ENCODE measurements at places on chromosomes 2 and 18. TPM values are rescaled to one million over a fixed set of nuclear protein-coding genes. Genes with fewer than 3 reads are reported as not detected.

DNA sequence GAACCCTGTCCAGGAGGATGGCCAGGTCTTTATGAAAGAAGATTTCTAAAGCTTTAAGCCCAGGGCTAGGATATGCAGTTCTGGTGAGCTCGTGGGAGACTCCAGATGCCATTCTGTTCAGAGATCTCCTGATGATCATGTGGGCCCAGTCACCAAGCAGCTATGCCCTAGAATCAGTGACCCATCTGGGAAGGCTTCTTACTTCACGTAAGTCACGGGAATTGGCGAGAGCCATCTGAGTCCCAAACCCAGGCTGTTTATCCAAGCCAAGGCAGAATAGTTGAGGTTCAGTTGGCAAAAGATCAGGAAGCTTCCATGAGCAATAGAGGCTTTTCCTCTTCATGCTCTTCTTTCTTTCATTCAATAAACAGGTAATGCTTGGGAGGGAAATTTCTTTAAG, 23.9 kb downstream of the ANTXR1 start:
- H3K4me3 ChIP-seq, result no peak overlapping the region
- no peaks in the 10 kb centered on the region for H3K36me3 ChIP-seq

DNA sequence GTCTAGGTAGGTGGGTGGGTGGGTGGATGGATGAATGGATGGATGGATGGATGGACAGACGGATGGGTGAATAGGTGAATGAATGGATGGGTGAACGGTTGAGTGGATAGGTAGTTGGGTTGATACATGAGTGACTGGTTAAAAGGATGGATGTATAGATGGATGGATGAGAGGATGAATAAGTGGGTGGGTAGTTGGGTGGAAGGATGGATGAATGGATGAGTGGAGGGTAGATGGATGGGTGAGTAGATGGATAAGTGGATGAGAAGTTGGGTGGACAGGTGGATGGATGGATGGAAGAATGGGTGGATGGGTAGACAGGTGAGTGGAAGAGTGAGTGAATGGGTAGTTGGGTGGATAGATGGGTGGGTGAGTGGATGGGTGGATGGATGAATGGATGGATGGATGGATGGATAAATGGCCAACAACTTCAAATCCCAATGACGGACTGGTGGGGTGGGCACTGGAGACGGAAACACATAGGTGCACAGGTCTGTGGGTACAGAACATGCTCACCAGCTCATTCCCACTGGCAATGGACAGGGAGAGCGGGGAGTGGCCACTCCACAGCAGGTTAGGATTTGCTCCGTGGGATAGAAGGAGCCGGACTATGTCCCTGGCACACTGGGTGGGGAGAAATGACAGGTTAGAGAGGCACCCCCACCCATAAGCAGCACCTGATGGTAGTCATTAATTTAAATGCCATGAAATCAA, 48.8 kb downstream of the ANKMY1 start:
- no peaks in the 10 kb centered on the region for H3K27me3 ChIP-seq
- DNase-seq, result no peak
- H3K27ac ChIP-seq, result no peak overlapping the region
- no peak overlapping the region for H3K4me3 ChIP-seq

The COLEC12 gene
- 0.56 TPM for total RNA-seq

The HOXD13 gene
- total RNA-seq, result not detected

The E2F6 gene
- 4.8 TPM for total RNA-seq

Data from pancreas (tissue), 10 donors.